CD14-positive monocyte (primary cell): ENCODE measurements at places on chromosomes 2 and 18.

DNA sequence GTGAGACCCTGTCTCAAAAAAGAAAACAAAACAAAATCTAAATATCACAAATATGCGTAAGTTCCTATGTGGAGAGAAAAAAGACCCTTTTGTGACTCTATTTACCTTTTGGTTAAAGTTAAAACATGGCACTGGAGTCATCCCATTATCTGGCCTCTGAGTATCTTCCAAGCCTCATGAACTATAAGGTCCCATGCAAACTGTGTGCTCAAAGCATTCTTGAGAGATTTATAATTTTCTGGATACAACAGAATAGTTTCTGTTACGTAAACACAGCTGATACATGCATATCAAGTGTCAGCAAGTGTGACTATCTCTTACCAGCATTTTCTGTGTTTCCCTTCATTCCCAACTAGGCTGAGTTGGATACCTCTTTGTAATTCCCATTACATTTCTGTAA, 8.8 kb upstream of the NOSTRIN start:
- DNase-seq: no peak
- H3K27ac ChIP-seq: no peak overlapping the region
- no peaks in the 10 kb centered on the region for H3K4me1 ChIP-seq

- no peak overlapping the region for H3K4me3 ChIP-seq
- H3K4me1 ChIP-seq: no peaks in the 10 kb centered on the region
- H3K36me3 ChIP-seq: no peaks in the 10 kb centered on the region
- no peaks in the 10 kb centered on the region for H3K27me3 ChIP-seq
Observed at GRCh38 chr18:49189772-49190171, 239.0 kb upstream of the SMAD7 start.

DNA sequence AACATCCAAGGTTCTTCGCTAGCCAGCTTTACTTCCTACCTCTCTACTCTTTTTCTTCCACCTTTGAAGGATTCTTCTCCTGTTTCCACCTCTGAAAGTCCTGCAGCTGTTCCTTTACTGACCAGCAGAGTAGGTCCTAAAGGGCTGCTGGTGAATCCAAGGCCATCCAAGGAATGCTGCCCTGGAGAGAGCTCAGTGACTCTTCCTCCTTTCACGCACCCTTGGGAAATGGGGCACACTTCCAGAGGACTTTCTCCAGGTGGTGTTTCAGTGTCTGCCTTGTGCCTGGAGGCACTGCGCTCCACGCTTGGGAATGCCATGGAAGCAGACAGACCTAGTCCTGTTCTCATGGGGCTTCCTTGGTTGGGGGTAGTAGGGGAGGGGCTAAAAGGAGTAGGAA, 45.4 kb downstream of the SLC16A14 start:
- H3K4me1 ChIP-seq: no peaks in the 10 kb centered on the region
- H3K27ac ChIP-seq: no peak overlapping the region
- no peak for DNase-seq
- H3K27me3 ChIP-seq: no peaks in the 10 kb centered on the region
- H3K4me3 ChIP-seq: no peak overlapping the region

DNA sequence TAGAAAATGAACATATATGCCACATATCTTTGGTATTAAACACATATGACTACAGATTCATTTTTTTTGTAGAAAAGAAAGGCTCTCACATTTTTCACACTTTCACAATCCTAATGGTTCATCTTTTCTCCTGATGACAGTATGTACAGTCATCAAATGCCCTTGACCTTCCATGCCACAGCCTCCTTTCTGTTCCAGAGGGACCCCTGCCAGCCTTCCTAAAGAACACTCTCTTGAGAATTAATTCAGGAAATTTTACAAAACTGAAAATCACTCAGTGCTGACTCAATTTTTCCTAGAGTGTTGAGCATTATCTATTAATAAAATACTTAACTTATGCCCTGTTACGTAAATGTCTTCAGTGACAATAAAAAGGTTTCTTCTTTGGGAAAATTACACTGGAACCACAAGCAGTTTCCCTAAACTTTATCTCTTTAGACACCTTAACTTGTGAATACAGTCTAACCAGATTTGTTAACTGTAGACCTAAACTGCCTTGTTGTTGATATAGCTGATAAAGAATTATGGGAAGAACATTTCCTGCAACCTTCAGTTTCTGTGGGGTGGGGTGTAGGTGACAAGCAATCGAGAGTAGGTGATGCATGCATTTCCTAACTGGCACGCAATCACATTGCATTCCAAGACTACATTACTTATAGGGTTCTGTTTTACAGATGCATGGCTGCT, 15.3 kb upstream of the ACOXL start:
- no peak overlapping the region for H3K27ac ChIP-seq
- no peak overlapping the region for H3K4me3 ChIP-seq
- DNase-seq: no peak
- peaks cover 22% of the 10 kb centered on the region for H3K4me1 ChIP-seq

- H3K36me3 ChIP-seq: no peaks in the 10 kb centered on the region
- no peak overlapping the region for H3K4me3 ChIP-seq
- no peak overlapping the region for H3K27ac ChIP-seq
- no peaks in the 10 kb centered on the region for H3K4me1 ChIP-seq
Observed at GRCh38 chr2:95056461-95057459, 31.3 kb downstream of the MAL start.

GRCh38 chr2:13581471-13581870, 864.7 kb downstream of the TRIB2 start:
- no peaks in the 10 kb centered on the region for H3K4me1 ChIP-seq
- no peaks in the 10 kb centered on the region for H3K36me3 ChIP-seq
- H3K27me3 ChIP-seq: no peaks in the 10 kb centered on the region
- DNase-seq: no peak

DNA sequence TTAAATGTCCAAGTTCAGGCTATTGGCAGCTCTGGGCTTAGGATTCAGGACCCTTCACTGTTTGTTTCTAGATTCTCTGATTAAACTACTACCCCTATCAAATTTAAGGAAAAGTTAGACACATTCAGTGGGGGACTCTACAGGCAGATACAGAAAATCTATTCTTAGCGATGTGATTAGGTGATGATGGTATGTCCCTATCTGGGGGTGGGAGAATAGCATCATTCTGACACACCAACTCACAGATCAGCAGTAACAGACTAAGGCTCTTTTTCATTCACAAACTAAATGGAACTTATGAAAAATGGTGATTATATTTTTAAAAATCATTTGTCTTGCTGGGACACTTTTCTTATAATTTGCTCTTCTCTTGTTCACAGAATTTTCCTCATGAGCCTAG, 232.9 kb upstream of the CDH2 start:
- H3K4me3 ChIP-seq: no peak overlapping the region
- H3K4me1 ChIP-seq: no peaks in the 10 kb centered on the region
- H3K27ac ChIP-seq: no peak overlapping the region
- no peaks in the 10 kb centered on the region for H3K27me3 ChIP-seq
- no peak for DNase-seq
- H3K36me3 ChIP-seq: no peaks in the 10 kb centered on the region

GRCh38 chr2:156319811-156320485, 12.6 kb downstream of the NR4A2 start:
- no peaks in the 10 kb centered on the region for H3K36me3 ChIP-seq
- peaks cover 34% of the 10 kb centered on the region for H3K4me1 ChIP-seq
- no peak overlapping the region for H3K27ac ChIP-seq
- H3K27me3 ChIP-seq: peaks cover 92% of the 10 kb centered on the region
- H3K4me3 ChIP-seq: no peak overlapping the region
